HL-60 (cell line): ENCODE measurements at places on chromosomes 2 and 18.

DNA sequence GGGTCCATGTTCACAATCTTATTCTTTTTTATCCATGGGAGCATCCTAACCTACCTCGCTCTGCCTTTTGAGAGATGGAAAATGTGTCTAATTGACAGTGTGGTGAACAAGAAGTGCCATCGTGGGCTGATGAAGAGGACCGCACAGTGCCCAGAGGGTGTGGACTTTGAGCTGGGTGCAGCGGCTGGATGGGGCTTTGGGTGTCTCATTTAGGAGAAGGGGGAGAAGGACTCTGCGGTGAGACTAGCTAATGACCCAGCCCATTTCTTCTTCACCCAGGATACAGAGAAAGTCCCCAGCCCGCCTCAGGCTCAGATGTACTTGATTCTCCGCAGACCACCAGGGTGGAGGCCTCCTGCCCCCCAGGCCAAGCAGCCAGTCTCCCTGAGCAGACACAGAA lies 33.7 kb upstream of the SNTG2 start:
- DNase-seq, result no peak

- DNase-seq, result no peak
These were observed 1087.6 kb upstream of the PIK3C3 start for GRCh38 chr18:40867459-40867858.

DNA sequence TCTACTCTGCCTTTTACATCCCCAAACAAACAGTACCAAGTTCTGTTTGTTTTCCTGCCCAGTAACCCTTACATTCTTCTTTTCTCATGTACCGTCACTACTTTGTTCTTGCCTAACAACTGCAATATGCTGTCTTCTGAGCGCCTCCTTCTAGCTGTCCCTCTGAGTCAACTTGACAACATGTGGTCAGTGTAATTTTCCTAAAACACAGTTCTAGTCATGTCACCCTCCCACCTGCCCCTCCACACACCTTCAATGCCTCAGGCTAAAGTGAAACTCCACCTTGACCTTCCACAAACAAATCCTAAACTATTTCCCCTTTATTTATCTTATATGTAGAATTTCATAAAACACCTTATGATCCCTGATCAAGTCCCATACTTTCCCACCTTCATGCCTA lies 124.6 kb upstream of the CD302 start:
- no peak for DNase-seq

DNA sequence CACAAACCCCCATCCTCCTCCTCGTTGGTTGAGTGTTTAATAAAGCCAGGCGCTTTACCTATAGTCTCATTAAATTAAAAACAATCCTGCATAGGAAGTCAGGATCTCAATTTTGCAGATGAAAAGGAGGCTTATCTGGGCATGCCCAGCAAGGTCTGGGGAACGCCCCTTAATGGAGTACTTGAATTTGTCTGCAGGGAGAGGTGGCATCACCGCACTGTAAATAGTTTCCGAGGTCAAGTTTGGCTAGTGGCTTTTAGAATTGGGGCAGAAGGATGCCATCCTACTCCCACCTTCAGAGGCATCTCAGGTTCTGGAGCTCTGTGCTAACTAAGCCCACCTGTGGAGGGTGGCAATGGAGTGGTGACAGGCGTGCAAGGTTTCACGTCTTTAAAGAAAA lies 149.2 kb downstream of the TGIF1 start:
- no peak for DNase-seq

GRCh38 chr2:202736826-202737225 lies 102.1 kb downstream of the FAM117B start:
- DNase-seq, result no peak

DNA sequence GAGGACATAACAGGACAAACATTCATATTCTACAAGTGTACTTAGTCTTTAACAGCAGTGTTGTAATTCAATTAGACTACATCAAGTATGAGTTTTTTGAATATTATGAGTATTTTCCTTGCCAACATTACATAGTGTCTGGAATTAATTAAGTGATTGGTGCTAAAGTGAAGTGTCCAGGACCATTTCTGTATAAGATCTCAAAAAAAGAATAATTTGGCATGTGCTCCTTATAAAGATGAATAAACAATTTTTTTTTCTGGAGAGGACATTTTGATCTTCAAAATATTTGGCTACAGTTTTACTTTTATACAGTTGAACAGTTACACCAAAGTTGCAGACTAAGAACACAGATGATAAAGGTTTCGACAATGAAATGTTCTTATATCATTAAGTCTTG lies 15.1 kb upstream of the EPB41L3 start:
- DNase-seq, result no peak

DNA sequence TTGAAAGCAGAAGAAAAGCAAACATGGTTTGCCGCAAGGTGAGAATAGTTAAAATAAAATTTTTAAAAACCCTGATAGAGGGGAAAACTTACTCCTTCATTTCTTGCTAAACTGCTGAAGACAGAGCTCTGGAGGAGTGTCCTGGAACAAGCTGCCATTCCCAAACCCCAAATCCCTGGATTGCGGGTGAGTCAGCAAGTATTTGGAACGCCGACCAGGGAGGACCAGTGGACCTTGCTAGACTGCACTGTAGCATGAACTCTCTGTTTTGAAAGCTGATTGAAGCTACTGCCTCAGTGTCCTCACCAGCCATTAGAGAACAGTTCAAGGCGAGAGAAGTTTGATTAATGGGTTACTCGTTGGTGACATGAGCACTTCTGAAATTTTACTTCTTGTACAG lies 99.4 kb upstream of the RASGRP3 start:
- DNase-seq, result no peak

DNA sequence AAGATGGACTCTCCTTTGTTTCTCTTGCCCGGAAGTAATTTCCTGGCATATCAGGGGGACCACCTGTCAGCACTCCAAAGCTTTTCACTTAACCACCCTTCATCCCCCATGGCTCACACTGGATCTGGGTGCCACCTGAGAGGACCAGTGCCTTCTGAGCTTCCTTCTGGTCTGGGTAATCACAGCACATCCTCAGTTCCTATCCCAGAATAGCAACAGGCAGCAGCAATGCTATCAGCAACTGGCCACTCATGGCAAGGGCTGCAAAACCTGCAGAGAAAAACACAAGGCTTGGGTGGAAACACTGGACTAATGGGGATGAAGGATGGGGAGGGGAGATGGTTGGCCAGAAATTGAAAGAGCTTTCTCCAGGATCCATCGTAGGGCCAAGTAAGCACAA lies 59.9 kb upstream of the STPG4 start:
- no peak for DNase-seq

GRCh38 chr18:53531187-53531586 lies 693.3 kb downstream of the MBD2 start:
- DNase-seq, result no peak

- no peak for DNase-seq
These were observed 250.4 kb upstream of the SIX2 start for GRCh38 chr2:45259547-45260160.

DNA sequence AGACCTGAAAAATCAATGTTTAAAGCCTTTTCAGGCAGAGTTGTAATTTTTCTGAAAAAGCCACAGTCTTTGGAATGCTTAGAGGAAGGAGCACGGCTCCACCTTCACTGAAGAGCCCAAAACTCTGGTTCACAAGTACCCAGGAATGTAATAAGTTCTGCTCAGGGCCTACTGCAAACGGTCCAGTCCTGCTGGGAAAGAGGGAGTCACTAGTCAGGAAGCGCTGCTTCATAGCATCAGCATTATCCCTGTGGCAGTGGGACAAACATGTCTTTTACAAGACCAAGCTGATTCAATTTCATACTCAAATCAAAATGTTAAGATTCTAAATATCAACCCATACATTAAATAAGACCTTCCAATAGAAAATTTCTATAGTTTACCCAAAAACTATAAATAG lies 152.9 kb upstream of the PGAP1 start:
- DNase-seq, result no peak

- DNase-seq, result peak; percentile 45
These were observed 102.1 kb downstream of the ATAD2B start for GRCh38 chr2:23824777-23825212.

GRCh38 chr2:121245913-121246312 lies 39.1 kb downstream of the TFCP2L1 start:
- no peak for DNase-seq
